Gastrocnemius medialis (tissue), 4 donors: ENCODE measurements at places on chromosomes 11 and 22. TPM values are rescaled to one million over a fixed set of nuclear protein-coding genes. Genes with fewer than 3 reads are reported as not detected.

RIMBP3B gene
- total RNA-seq = not detected

DNA sequence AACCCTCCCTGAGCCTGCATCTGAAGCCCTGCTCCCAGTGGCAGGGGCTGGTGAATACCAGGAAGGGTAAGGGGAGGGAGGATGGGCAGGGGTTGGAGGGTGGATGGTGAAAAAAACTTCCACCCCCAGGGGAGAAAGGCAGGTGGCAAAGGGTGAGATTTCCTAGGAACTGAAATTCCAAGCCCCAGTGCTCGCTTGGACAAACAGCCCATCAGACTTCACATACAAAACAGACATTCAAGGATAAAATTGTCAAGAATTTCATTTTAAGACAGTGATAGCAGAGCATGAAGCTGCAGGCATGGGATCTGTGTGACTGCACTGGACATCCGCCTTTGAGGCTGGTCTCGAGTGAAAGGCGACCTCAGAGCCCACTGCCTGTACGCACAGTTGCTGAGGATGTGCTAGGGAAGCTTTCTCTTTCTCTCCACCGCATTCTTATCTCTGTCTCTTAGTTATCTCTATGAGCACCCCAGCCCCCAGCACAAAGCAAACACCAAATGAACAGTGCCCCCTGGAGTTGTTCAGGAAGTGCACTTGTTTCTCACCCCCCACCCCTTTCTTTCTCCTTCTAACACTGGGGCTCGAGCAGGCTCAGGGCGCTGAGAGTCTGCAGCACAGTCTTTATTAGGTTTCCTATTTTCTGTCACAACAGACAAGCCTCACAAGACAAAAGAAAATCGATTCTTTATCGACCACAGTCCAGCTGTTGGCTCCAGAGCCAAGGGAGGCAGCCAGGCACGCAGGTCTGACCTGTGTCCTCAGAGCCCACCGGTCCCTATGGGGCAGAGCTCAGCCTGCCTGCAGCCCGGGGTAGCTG lies 237.3 kb upstream of the NCAM1 start:
- H3K4me3 ChIP-seq = no peak overlapping the region
- no peaks in the 10 kb centered on the region for H3K27me3 ChIP-seq
- no peak for DNase-seq
- H3K36me3 ChIP-seq = no peaks in the 10 kb centered on the region
- no peak overlapping the region for H3K27ac ChIP-seq
- H3K4me1 ChIP-seq = no peaks in the 10 kb centered on the region

MLC1 gene
- 0.42 TPM for total RNA-seq

DNA sequence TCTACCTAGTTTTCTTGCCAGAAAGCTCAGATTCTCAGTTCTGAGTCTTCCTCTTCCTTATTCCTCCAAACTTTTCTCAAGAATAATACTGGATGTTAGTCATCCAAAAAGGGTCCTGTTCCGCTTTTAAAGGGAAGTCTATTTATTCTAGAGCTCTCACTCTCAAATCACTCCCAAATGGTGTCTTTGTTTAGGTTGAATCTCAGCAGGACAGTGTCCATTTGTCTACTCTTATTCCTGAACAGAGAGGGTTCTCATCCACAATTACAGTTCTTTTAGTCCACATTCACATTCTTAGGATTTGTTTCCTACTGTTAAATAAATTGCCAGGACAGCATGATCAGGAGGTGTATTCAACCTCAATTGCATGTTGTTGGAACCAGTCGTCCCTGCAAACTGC lies 61.3 kb downstream of the MUC15 start:
- DNase-seq = no peak
- no peak overlapping the region for H3K27ac ChIP-seq
- H3K27me3 ChIP-seq = no peaks in the 10 kb centered on the region
- no peak overlapping the region for H3K4me3 ChIP-seq
- no peaks in the 10 kb centered on the region for H3K36me3 ChIP-seq
- H3K4me1 ChIP-seq = no peaks in the 10 kb centered on the region

GRCh38 chr11:107184986-107185385 lies 166.7 kb upstream of the GUCY1A2 start:
- no peaks in the 10 kb centered on the region for H3K4me1 ChIP-seq
- H3K27ac ChIP-seq = no peak overlapping the region
- H3K36me3 ChIP-seq = no peaks in the 10 kb centered on the region
- no peak for DNase-seq
- no peak overlapping the region for H3K4me3 ChIP-seq

DNA sequence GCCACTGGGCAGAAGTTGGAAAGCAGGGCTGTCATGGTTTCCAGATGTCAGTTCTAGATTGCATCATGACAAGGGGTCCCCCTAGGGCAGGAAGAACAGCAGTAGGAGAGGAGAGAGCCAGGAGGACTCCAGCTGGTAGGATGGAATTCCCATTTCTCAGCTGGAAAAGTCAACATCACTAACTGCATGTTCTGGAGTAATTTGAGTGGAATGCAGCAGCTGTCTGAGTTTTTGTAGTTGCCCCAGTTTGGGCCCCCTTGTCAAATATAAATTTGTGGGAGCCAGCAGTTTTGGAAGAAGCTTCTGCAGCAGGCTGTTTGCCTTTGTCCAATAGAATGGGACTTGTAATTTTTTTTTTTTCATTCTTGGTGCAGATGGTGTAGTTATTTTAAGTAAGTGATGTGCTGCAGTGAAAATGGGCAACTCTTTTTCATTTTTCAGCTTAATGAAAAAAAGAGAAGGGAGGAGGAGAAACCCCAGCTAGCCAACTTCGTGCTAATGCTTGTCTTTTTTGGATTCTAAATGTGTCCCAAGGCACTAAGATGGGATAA lies 86.9 kb downstream of the LDLRAD3 start:
- H3K36me3 ChIP-seq = no peaks in the 10 kb centered on the region
- peaks cover 8% of the 10 kb centered on the region for H3K4me1 ChIP-seq
- peak; percentile 17 for DNase-seq
- no peaks in the 10 kb centered on the region for H3K27me3 ChIP-seq

SLC29A2 gene
- total RNA-seq = 39.2 TPM

GRCh38 chr11:2542406-2542805 lies 97.6 kb downstream of the KCNQ1 start:
- H3K27me3 ChIP-seq = peaks cover 2% of the 10 kb centered on the region
- H3K36me3 ChIP-seq = no peaks in the 10 kb centered on the region
- H3K4me1 ChIP-seq = no peaks in the 10 kb centered on the region

DNA sequence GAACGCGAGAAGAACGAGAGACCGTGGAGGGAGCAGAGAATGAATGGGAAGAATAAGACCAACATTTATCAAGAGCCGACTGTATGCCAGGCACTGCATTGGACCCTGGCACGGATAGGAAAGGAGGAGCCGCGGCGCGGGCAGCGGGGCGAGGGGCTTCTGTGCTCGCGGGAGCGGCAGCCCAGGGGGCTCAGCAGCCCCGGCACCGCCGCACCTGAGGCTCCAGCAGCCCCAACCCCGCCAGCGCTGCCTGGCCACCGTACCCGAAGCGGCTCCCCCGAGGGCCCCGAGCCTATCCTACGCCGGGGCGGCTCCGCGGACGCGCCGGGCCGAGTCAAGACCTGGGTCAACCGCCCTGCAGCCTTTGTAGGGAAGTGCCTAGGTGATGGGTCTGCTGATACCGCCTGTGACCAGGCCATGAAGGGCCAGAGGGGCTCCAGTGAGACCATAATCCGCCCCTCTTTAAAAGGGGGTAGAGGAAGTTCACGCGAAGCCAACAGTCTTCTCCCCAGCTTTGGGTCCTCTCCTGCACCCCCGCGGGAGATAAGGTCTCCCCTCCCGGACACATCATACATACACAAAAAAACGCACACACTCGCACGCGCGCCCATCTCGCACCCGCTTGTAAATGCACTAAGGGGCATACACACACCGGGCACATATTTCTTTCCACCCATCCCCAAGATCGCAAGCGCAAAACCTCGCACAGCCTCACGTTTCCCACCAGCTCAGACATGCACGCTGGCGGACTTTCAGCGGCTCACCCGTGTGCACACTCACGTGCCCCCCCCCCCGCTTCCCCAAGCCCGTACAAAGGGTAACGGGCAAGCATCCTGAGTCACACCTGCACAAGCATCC lies 935 bp upstream of the RTN4RL2 start:
- H3K27ac ChIP-seq = no peak overlapping the region
- H3K36me3 ChIP-seq = no peaks in the 10 kb centered on the region
- H3K27me3 ChIP-seq = peaks cover 33% of the 10 kb centered on the region
- H3K4me3 ChIP-seq = peak overlapping the region; percentile 47
- H3K4me1 ChIP-seq = peaks cover 30% of the 10 kb centered on the region

ISX gene
- not detected for total RNA-seq

PHETA2 gene
- 1.8 TPM for total RNA-seq

DNA sequence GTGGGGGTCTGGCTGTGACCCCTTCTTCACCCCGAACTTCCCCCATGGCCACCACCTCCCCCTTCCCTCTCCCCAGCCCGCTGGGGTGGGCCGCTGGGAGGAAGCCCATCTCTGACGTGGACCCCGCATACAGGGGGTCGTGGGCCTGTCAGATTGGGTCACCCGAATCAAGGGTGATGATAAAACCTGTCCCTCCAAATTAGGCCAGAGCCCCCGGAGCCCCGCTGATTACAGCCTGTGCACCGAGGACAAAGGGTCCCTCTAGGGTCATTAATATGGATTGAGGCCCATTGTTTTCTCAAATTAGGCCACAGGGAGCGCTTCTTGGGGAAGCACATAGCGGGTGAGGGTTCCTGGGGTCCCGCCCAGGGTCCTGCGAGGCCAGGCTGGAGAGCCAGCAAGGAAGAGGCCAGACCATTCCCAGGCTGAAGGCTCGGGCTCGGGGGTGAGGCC lies 4.9 kb upstream of the LINC01488 start:
- H3K27me3 ChIP-seq = no peaks in the 10 kb centered on the region
- no peak for DNase-seq
- H3K27ac ChIP-seq = no peak overlapping the region
- peaks cover 10% of the 10 kb centered on the region for H3K4me1 ChIP-seq

MB gene
- 8,936 TPM for total RNA-seq

DNA sequence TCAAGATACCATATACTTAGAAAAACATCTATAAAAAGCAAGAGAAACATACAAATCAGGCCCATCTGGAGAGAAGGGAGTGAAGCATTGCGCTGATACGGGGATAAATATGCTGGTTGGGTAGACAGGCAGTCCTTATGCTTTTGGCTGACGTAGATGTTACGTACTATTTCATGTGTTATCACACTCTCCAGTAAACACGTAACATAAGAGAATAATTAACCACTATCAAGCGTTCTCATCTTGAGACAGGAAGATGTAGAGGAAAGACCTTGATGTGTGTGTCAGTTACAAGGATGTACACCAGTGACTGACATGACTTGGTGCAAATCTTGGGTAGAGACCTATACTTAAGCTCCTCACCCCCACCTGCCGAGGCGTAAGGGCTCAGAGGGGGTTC lies 86.7 kb upstream of the PRODH start:
- peaks cover 2% of the 10 kb centered on the region for H3K27me3 ChIP-seq
- no peak overlapping the region for H3K27ac ChIP-seq
- no peaks in the 10 kb centered on the region for H3K36me3 ChIP-seq
- no peak for DNase-seq

- no peak overlapping the region for H3K27ac ChIP-seq
- no peak overlapping the region for H3K4me3 ChIP-seq
- no peaks in the 10 kb centered on the region for H3K36me3 ChIP-seq
- H3K27me3 ChIP-seq = peaks cover 37% of the 10 kb centered on the region
- no peak for DNase-seq
Measured at GRCh38 chr22:25566186-25566897, 1.9 kb downstream of the GRK3 start.

GRCh38 chr11:6505577-6506240 lies 8.6 kb downstream of the DNHD1 start:
- H3K27ac ChIP-seq = no peak overlapping the region
- H3K4me1 ChIP-seq = no peaks in the 10 kb centered on the region
- no peaks in the 10 kb centered on the region for H3K27me3 ChIP-seq
- peaks cover 31% of the 10 kb centered on the region for H3K36me3 ChIP-seq
- no peak overlapping the region for H3K4me3 ChIP-seq
- DNase-seq = no peak

GRCh38 chr11:12963792-12964536 lies 45.2 kb upstream of the RASSF10 start:
- no peak overlapping the region for H3K4me3 ChIP-seq
- no peaks in the 10 kb centered on the region for H3K36me3 ChIP-seq
- peak; percentile 28 for DNase-seq
- no peak overlapping the region for H3K27ac ChIP-seq
- H3K4me1 ChIP-seq = no peaks in the 10 kb centered on the region

MRGPRF gene
- total RNA-seq = 3.8 TPM

GPHA2 gene
- total RNA-seq = not detected

DNA sequence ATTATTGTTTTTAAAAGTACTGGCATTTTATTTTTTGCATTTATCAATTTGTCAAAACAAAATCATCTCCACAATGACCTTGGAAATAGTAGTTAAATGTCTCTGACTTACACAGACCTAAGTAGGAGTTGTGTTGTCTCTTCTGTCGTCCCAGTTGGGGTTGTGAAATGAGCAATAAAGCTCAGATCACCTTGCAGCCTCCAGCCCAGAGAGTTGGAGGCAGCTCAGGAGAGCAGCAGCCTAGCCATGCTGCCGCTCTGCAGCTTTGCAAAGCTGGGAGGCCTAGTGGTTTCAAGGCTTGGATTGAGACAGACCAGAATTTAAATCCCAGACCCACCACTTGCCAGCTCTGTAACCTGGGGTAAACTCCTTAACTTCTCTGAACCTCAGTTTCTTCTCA lies 65.2 kb upstream of the CRYBB3 start:
- no peaks in the 10 kb centered on the region for H3K36me3 ChIP-seq
- peak overlapping the region; percentile 80 for H3K27ac ChIP-seq
- DNase-seq = peak; percentile 74

GRCh38 chr11:848380-848931 lies 5.8 kb downstream of the TSPAN4 start:
- H3K4me1 ChIP-seq = peaks cover 32% of the 10 kb centered on the region
- H3K4me3 ChIP-seq = no peak overlapping the region
- H3K27ac ChIP-seq = no peak overlapping the region
- DNase-seq = no peak
- no peaks in the 10 kb centered on the region for H3K36me3 ChIP-seq
- peaks cover 11% of the 10 kb centered on the region for H3K27me3 ChIP-seq

HTR3B gene
- not detected for total RNA-seq

DNA sequence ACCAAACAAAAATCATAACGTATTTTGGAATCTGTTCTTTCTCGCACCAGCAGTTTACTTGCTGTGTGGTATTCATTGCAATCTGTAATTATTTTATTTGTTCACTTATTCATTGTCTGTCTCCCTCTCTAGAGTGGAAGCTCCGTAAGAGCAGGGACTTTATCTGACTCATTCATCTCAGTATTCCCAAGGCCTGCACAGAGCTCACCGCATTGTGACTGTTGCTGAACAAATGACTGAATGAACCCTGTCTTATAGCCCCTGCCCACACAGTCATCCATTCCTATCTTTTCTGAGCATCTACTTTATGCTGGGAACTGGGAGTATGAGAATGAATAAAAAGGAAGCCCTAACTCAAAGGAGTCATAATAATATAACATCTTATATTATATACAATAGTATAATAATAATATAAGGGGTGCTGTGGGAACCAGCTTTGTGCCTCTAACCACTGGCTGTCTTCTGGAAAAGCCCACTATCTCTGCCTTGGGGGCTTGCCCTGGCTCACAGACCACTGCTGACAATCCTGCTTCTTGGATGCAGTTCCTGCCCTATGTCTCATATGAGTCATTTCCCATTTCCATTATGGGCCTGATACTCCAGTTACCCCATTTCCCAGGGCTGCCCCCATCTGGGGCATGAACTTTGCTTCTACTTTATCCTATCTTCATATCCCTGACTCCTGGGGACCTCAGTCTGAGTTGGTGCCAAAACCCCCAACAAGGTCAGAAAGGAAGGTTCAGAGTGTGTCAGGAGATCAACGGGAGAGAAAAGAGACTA lies 11.0 kb downstream of the XRRA1 start:
- H3K4me3 ChIP-seq = no peak overlapping the region
- no peaks in the 10 kb centered on the region for H3K27me3 ChIP-seq
- H3K4me1 ChIP-seq = no peaks in the 10 kb centered on the region

GRCh38 chr22:36510966-36511881 lies 4.4 kb upstream of the FOXRED2 start:
- peak overlapping the region; percentile 58 for H3K27ac ChIP-seq
- no peak for DNase-seq
- H3K4me3 ChIP-seq = no peak overlapping the region
- H3K36me3 ChIP-seq = no peaks in the 10 kb centered on the region
- peaks cover 9% of the 10 kb centered on the region for H3K4me1 ChIP-seq
